Lung (tissue), 17 donors: ENCODE measurements at places on chromosomes 5 and 9. TPM values are rescaled to one million over a fixed set of nuclear protein-coding genes. Genes with fewer than 3 reads are reported as not detected.

The RHOBTB3 gene
- 150 TPM for total RNA-seq

The IFT74 gene
- total RNA-seq = 17.2 TPM

- DNase-seq = no peak
Measured at GRCh38 chr5:522116-522515, 2.1 kb downstream of the SLC9A3 start.

DNA sequence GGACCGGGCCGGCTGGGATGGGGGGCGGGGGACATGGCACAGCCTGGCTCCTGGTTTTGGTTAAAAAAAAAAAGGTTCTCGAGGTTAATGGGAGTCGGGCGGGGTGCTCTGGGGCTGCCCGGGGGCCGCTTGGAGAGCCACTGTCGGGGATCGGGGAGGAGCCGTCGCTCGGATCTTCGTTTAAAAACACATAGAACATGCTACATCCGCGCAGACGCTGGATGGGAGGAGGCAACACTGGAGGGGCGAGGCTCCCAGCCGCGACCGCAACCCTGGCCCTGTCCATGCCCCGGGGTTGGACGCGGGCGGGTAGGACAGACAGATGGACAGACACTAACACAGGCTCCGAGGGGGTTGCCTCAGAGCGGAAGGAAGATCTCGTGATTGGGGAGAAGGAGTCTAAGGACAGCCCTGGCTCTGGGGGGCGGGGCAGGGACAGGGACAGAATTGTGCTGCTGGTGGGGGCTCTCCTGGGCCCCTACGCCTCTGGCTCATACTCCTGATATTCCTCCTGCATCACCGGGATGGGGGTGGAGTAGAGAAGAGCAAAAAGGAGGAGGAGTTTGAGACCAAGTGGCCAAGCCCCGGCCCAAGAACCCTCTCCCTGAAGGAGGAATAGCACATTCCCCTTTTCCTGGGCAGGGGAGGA is 9.9 kb downstream of the SNCB start:
- no peak for DNase-seq
